Activated T-cell treated with anti-CD3 and anti-CD28 coated beads, Interleukin-2, amount 50 U/mL, for 24 hours (primary cell): ENCODE measurements at places on chromosomes 7 and 10.

GRCh38 chr10:16927546-16927945, 110.3 kb upstream of the RSU1 start:
- no peak for DNase-seq

DNA sequence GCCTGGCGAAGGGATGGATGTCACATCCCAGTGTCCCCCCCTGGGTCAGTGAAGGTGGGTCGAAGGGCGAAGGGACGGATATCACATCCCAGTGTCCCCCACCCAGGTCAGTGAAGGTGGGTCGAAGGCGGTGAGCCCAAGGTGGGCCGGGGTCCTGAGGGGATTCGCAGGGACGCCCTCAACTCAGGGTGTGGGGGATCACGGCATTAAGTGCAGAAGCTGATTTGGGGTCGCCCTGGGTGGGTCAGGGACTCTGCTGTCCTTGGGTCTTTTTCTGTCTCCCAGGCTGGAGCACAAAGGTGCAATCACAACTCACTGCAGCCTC, 21.9 kb downstream of the ADAP1 start:
- no peak for DNase-seq

DNA sequence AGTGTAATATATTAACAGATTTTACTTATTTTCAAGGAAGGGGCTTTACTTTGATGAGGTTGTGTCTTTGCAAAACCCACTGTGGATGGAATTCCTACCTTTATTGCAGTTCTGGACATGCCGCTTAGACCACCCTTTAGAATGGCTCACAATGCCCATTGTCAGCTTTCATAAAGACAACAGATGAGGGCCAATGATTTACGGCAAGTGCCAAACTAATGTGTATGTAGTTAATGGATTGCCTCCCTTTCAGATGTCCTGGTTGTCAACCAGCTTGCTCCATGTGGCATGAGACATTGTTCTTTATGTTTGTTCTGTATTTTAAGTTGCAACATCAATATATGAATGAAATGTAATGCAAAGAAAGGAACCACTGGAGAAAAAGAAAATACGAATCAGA, 35.0 kb upstream of the ELMO1 start:
- no peak for DNase-seq

GRCh38 chr7:141421306-141421705, 129.9 kb upstream of the AGK start:
- no peak for DNase-seq

DNA sequence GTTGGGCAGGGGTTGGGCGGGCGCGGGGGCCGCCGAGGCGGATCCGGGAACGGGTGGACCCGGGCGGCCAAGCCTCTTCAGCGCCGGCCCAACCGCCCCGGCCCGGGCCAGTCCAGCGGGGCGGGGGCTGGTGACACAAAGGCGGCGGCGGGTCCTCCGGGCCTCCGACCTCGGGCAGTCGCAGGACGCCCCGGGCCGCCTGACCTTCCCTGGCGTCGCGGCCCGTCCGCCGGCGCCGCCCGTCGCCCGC, 54.2 kb downstream of the METTL2B start:
- DNase-seq = no peak

GRCh38 chr10:34808801-34809745, 6.0 kb downstream of the PARD3 start:
- DNase-seq = no peak

GRCh38 chr10:131145756-131146155, 165.8 kb downstream of the TCERG1L start:
- DNase-seq = no peak

GRCh38 chr7:134432296-134433152, 26.4 kb downstream of the AKR1B1 start:
- DNase-seq = peak; percentile 78

GRCh38 chr7:151851782-151852181, 25.1 kb downstream of the PRKAG2 start:
- DNase-seq = peak; percentile 47

DNA sequence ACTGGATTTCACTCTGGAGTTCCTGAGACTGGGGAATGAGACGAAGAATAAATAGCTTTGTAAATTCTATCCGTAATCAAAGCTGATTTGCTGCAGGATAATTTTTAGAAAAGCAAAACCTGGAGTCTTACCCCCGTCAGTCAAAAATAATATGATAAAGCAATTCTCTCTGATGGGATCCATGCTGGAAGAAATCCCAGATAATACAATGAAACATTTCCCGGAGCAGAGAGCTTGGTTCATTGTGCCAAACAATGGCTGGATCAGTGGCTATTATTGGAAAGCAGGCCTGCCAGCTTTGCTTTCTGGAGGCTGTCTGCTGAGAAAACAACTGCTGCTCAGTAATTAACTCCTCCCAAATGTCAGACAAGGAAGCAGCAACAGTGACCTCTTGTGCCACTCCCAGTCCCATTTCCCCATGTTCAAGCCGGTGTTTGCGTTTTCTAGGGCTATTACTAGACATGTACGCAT, 609.4 kb upstream of the PCDH15 start:
- DNase-seq = no peak

GRCh38 chr7:127713758-127714157, 61.8 kb downstream of the SND1 start:
- no peak for DNase-seq

DNA sequence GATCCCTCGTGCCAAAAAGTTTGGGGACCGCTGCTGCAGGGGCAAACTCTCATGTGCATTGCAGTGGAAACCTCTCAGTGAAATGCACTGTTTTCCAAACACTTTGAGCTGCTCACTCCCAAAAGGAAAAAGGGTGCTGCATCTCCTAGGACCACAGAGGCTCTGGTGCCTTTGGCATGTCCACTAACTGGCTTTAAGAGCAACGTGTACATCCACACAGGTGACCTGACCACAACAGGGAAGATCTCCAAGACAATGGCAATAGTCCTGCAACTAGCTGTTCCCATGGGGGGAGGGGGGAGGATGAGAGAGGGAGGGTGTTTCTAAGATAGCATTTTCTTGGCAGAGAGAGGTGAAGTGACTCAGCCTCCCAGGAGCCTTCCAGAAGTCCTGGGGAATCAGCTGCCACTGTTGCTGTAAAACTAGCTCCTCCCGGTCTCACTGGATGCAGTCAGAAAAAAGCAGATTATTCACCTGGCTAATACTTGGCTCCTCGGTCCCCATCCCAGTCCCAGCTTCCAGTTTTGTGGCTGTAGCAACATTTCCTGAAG, 181.7 kb downstream of the HECW1 start:
- DNase-seq = no peak

GRCh38 chr10:127890216-127890615, 2.5 kb downstream of the CLRN3 start:
- no peak for DNase-seq

DNA sequence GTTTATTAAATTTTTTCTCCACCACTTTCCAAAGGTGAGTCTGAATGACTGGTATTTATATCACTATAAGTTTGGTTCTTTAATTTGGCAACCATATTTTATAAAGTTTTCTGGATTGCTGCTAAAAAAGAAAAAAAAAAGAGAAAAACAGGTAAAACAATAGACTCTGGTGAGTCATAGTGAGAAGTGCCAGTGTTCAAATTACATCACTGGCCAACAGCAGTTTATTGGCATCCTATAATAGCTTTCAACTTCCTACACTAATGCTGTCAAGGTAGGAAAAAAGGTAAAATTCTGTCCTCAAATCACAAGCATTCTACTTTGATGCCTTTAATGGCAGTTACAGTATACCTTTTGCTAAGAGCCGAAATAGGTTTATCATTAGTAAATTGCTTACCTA, 808.8 kb downstream of the GRM8 start:
- no peak for DNase-seq
